Memory B cell (primary cell): ENCODE measurements at places on chromosomes 6 and 20.
A peak's percentile ranks its signal among the peaks of the same experiment; 100 is the strongest.

- no peak for DNase-seq
These were observed 17.4 kb downstream of the SLCO4A1 start for GRCh38 chr20:62659488-62660239.

DNA sequence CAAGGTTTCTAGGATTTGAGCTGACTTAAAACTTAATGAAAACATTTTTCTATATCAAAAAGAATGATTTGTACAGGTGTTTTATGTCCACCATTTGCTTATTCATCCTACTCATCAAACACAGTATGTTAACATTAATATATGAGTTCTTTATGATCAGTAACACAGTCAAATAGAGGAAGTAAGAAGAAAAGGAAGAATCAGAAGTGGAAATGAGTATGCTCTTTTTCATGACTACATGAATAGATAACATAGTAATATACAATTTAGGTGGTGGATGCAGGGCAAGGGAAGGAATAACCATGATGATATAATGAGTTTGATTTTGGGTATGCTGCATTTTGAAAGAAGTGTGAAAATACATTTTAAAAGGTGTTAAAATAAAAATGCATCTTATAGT lies 16.5 kb downstream of the KPNA5 start:
- no peak for DNase-seq

DNA sequence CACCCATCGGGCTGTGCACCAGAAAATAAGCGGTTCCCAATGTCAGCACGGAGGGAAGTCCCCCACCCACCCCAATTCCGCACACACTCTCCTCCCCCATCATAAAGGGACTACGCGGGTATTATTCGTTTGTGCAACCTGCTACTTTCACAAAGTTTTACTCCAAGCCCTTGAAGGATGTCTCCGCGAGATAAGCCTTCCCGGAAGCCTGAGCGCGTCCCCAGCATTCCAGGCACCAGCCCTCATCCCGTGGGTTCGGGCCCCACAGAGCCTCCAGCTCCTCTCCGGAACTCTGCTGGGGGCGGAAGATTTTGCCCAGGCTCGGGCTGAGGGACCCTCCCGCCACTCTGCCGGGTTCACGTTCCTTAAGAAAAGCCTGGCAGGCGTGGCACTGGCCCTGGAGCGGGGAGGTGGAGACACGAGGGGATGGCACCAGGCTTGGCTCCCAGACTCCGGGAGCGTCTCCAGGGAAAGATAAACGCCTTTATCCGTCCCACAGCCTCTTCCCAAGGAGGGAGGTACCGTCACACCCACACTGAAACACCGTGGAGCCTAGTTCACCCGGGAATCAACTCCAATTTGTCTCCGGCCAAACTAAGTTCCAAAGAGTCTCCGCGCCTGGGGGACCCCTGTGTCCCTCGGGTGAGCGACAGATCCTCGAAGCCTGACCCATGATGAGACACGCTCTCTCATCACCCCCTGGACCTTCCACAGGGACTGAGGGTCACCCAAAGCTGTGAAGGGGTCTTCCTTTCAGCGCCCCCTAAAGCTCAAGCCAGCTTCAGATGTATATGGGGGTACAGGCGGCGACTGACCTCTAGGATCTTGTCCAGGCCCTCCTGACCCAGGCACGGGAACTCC lies 934 bp downstream of the KCNK5 start:
- no peak for DNase-seq

GRCh38 chr6:75349262-75349984 lies 64.8 kb upstream of the TMEM30A start:
- no peak for DNase-seq

- DNase-seq, result no peak
These were observed 63.2 kb downstream of the BANF2 start for GRCh38 chr20:17762873-17763557.

DNA sequence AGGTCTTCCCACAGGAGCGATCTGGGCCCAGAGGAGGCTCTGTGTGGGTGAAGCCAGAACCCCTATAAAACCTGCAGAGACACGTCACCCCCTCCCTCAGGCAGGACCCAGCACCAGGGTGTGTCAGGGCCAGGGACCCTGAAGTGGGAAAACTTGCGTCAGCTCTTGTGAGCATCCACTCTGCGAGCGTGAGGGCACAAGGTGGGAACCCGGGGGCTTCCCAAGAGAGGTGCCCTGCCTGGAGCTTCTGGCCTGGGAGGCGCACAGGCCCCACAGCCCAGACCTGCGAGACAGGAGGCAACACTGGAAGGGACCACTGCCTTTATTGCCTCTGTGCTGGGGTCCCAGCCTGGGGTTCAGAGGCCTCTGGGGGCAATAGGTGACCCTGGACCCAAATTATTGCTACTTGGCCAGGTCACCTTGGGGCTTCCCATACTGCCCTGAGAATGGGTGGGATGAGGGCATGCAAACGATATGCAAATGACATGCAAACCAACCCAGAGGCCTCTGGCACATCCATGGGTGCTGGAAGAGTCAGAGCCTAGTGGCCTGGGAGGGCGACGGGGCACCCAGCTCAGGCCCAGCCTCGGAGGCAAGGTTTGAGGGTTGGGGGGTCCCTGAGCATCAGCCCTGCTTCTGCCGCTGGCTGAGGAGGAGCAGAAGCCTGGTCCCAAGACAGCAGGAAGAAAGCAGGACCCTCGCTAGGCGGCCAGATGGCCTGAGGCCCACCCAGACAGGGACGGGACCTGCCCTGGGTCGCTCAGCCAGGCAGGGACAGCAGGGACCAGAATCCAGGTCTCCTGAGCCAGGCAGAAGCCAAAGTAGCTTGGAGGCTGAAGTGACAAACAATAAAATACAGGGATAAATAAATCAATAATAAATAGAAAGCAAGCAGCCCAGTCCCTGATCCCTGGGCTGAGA lies 5.1 kb upstream of the C20orf144 start:
- DNase-seq, result no peak

- DNase-seq, result no peak
These were observed 15.2 kb downstream of the DDO start for GRCh38 chr6:110400208-110400607.

- DNase-seq, result no peak
These were observed 107.5 kb upstream of the PRSS16 start for GRCh38 chr6:27139756-27140579.

DNA sequence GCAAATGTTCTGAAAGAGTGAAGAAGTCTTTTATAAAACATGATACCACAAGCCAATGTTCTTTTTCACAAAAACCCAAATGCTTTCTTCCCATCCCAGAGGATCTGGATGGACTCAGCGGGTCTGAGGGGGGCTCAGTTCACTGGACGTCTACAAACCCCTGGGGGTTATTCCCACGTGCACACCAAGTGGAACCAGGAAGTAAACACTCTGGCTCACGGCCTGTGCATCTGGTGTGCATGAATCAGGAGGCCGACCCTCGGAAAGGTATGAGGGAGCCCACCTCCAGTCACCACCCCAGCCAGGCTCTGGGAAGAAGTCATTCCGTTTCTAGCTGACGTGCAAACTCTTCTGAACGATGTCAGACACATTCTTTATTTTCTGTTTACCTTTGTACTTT lies 252.2 kb downstream of the DLL1 start:
- DNase-seq, result no peak

- DNase-seq, result no peak
These were observed 110.6 kb upstream of the GLP1R start for GRCh38 chr6:38937839-38938613.

GRCh38 chr6:26627843-26628242 lies 31.1 kb downstream of the ABT1 start:
- no peak for DNase-seq

DNA sequence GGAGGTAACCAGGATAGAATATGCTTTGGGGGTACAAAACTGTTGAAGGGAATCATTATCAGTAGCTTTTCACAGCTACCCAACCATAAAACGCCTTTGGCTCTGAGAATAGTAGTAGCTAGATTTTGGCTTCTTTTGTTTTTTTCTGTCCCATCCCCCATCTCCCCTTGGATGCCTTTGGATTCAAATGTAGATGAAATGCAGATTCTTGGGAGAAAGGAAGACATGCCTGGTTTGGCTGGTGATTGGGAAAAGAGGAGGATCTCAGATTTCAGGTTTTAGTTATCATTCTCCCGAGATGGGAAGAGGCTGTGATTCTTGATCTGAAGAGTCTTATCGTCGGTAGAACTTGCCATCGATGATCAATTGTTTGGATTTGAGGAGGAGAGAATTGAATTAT lies 3.5 kb upstream of the CDYL start:
- no peak for DNase-seq

GRCh38 chr20:49603209-49603627 lies 35.3 kb upstream of the PTGIS start:
- no peak for DNase-seq

DNA sequence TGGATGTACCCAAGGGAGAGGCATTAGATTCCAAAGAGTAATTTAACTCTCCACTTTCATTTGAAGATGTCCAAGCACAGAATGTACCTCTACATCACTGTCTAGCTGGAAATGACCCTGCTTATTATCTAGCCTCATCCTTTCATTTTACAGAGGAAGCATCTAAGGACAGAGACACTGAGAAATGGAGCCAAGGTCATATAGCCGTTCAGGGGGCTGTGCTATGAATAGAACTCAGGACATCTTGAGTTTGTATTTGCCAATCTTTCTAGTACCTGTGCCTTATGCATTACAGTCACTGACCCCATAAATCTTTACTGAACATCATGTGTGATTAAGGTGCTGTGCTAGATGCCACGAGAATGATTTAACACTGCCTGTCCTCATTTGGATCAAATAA lies 138.2 kb upstream of the SPTLC3 start:
- DNase-seq, result no peak

DNA sequence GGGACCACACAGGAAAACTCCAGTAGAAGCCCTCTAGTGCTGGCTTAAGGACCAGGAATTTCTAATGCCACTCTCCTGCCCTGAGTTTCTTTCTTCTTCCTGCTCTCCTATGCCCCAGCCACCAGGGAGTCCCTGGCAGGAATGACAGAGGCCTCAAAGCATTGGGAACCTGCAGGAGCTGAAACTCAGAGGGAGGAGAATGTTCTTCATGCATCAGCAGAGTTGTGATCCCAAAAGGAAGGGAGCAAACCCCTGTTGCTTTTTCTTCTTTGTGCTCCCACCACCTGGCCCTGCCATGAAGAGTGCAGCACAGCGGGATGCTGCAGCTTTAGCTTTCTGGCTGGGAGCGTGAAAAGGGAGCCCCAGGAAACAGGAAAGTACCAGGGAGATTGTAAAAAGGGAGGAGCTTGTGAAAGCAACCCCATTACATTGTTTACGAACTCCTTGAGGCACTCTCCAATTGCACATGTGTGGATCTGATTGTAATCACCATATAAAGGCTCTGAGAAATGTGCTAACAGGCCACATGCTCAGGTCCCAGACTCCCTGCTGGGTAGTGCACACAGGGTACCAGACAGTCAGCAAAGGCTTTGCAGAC lies 34.7 kb upstream of the FKBP1A start:
- no peak for DNase-seq

DNA sequence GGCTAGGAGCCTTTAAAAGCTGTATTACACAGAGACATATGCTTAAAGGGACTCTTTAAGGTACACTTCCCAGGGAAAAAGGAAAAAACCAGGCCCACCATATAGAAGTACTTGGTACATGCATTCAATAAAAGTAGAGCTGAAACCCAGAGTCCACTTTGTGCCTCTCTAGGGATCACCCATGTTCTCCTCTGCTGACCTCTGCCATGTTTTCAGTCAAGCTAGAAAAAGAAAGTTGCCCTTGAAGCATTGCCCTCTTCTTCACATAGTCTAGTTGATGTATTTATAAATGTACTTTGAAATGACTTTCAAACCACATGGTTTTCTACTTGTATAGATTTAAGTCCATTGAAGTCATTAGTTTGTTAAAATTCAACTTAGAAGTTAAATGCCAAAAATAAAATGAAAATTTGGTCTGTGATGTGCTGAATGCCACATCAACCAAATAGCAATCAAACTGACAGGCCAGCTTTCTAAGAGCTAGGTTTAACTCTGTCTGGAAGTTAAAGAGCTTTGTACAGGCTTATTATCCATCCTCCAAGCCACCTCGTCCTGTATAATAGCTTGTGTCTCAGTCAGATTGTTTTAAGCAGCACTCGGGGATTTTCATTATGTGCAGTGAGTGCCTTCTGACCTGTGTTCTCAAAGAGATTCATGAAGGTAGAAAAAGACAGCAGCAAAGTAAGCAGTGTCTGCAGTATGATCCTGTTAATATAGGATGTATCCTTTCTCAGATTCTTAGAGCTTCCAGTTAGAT lies 238.6 kb upstream of the PLN start:
- no peak for DNase-seq

DNA sequence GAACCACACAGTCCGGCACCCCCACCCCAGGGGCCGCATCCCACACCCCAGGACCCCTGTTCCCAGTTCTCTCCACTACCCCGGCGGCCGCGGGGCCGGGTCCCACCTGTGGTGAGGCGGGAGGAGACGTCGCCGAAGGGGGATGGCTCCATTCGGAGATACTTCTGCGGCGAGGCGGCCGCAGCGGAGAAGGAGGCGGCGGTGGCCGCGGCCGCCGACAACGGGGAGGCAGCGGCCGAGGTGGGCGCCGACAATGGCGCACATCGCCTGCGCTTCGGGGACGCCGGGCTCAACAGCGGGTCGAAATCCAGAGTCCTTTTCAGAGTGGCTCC lies 723 bp downstream of the AKIRIN2 start:
- DNase-seq, result no peak

DNA sequence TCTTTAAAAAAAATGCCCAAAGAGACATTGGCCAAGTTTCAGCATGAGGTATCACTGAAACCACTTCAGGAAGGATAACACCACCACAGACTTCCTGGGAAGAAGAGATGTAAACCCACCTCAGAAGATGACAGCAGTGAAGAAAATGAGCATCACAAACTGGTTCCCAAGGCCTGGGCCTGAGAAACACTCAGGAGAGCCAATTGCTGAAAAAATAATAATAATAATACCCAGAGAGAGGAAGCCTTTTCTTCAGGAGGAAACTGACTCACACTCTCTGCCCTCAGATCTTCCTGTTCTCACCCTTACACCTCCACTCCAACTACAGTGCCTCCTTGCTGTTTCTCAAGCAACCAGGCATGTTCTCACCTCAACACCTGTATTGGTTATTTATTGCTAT lies 68.1 kb upstream of the MAFB start:
- no peak for DNase-seq

GRCh38 chr6:24855395-24856245 lies 56.9 kb upstream of the ARMH2 start:
- peak; percentile 48 for DNase-seq

DNA sequence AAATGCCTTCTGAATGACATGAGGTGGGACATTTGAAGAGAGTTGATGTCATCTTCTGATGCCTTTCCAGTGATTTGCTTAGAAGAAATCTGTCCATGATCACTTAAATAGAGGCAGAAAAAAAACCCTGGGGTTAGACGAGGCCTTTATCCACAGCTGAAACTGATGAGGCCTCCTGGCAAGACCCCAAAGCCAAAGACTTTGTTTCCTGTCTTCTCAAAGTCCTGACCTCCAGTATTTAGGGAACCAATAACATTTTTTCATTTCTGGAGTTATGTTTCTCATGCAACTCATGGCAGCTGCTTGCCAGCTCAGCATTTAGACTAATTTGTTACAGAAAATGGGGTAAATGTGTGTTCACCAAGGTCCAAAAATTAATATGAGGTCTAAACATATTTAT lies 248.0 kb upstream of the PRDM1 start:
- DNase-seq, result no peak

GRCh38 chr6:164838068-164838615 lies 471.3 kb downstream of the C6orf118 start:
- no peak for DNase-seq
